NCI-H146 (cell line): ENCODE measurements at places on chromosomes 2 and 18.

- DNase-seq: no peak
Measured at GRCh38 chr18:40437517-40437916, 1517.5 kb upstream of the PIK3C3 start.

GRCh38 chr2:19652811-19653210 lies 249.0 kb downstream of the TTC32 start:
- no peak for DNase-seq

GRCh38 chr2:166240387-166241313 lies 112.8 kb upstream of the SCN1A start:
- no peak for DNase-seq

- DNase-seq: peak; percentile 55
Measured at GRCh38 chr2:58664523-58665151, 423.5 kb upstream of the FANCL start.

DNA sequence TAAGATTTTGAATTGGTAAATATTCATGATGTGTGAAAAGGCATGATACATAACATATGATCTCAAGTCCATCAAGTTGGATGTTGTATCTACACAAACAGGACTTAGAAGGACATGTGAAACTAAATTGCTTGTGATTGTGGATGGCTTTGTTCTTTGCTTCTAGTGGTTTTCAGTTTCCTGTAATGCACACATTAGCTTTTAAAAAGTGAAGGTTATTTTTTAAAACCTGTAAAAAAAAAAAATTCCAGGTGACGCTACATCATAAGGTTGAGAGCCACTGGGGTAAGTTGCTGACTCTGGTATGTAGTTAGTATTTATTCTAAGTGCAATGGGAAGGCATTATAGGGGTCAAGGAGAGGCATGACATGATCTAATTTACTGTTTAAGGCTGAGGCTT lies 48.4 kb upstream of the TMEM247 start:
- no peak for DNase-seq

DNA sequence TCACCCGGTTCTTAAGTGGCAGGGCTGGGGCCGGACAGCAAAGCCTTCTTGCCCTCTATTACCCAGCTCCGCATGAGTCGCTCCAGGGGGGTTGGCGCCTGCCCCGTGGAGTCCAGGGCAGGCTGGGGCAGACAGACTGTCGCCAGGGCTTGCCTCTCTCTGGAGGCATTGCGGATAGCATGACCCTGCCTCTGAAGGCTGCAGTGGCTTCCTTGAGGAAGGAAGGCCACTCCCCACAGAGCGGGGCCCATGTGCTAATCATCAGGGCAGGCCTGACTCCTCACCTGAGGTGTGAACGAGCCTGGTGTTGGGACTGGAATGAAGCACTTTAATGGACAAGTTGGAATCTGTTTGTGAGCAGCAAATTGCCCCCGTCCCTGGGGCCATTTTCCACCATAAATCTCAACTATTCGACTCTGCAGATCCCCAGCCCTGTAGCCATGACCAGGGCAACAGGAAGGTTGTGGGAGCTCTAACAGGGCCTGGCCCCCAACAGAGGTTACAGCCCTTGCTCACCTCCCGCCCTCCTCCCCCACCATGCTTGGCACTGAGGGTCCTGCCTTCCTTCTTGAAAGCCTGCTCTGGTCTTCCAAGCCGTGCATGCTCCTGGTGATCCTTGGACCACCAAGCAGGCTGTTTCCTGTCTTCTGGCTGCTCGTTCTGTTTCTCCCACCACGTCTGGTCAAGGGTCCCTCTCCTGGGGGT lies 144.9 kb upstream of the HAAO start:
- DNase-seq: no peak

GRCh38 chr2:124382067-124382618 lies 357.1 kb downstream of the CNTNAP5 start:
- no peak for DNase-seq

DNA sequence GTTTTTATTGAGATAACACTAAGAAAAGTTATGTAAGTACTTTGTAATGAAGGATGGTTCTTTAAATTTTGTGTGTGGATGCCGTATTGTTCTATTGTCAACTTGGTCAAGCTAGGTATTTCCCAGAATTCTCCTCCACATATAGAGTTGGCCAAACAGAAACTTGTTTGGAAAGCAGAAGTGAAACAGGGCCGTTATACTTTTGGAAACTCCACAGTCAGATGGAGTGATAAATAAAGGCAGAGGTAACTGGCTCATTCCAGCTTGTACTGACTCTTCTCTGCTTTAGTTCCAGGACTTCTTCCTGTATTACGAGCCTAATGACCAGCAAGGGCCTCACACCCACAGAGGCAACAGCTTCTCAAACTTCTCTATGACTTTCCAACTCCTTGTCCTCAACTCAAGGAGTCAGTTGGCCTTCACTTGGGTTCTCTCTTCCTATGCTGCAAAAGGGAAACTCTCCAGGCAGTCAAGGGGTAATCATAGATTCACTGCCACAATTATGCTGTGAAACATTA lies 16.4 kb upstream of the STARD7 start:
- DNase-seq: no peak

DNA sequence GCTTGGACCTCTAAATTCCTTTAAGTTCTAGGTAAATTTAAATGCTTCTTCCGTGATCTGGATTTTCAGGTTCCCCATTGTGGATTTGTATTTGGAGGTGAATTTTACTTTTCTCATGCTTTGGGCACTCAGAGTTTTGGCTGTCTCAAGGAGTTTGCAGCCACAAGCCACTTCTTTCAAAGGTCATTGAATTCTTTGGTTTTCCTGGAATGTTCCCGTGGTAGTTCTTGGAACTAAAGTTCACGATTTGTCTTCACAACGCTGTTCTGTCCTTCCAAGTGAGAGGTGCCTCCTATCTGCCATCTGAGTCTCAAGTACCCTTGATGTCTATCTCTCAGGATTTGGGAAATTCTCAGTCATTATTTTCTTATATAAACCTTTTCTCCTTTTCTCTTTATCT lies 1438.7 kb upstream of the ZEB2 start:
- no peak for DNase-seq

DNA sequence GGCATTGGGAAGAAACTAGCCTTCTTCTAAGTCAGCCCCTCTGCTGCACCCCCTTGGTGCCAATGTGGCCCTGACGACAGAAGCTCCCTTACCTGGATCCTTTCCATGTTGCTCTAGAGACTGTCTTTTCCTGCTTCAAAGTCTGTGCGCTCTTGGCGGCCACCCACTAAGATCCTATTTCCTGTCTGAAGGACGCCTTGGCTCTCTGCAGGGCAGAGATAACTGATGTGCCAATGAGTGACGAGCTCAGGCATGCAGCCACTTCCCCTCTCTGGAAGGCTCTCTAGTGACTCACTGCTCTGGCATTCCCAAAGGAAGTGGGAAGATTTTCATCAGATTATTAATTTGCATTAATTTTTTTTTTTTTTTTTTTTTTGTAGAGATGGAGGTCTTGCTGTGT lies 273.5 kb downstream of the CDH20 start:
- DNase-seq: no peak

- DNase-seq: no peak
Measured at GRCh38 chr2:152617456-152618192, 99.6 kb downstream of the PRPF40A start.

GRCh38 chr2:219031005-219031738 lies 10.1 kb downstream of the CFAP65 start:
- DNase-seq: no peak

DNA sequence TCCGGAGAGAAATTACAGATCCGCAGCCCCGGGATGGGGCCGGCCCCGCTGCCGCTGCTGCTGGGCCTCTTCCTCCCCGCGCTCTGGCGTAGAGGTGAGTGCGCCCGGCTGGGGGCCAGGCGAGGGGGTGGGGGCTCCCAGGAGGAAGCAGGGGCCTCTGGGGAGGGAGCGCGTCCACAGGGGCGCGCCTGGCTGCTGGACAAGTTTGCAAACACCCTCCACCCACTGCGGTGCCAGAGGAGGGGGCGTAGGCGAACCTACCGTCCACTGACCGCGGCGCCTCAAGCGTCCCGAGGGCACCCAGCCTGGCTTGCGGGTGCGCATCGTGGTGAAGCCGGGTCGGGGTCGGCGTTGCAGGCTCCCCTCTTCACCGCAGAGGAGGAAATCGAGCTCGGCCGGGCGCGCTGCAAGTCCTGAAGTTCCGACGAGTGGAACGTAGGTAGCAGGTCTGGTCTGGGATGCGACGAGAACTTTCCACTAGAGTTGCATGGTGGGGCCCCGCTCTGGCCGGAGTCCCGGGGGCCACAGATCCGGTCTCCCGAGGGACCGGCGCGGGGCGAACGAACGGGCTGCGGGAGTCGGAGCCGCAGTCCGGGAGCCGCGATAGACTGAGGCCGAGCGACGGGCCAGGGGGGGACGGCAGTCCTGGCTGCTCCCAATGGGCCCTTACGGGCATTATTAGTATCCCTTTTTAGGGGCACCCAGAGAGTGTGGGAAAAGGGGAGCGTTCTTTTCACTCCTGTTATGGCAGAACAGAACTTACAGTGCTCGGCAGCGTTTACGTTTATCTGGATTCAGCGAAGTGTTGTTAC lies 502 bp downstream of the MERTK start:
- DNase-seq: peak; percentile 51

DNA sequence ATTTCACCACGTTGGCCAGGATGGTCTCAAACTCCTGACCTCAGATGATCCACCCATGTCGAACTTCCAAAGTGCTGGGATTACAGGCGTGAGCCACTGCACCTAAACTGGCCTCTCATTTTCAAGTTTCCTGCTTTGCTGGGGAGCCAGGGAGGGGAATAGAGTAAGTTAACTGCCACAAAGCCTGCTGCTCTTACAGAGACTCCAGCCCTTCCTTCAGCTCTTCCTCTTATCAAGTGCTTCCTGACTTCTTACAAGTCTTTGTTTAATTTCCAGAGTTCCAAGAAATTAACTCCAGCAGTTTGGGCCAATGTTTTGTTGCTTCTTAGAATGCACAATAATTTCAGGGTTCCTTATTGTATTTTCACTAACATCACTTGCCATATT lies 24.3 kb upstream of the UBE2F start:
- no peak for DNase-seq

- DNase-seq: no peak
Measured at GRCh38 chr18:5527603-5528002, 16.2 kb downstream of the EPB41L3 start.

- DNase-seq: no peak
Measured at GRCh38 chr2:166335284-166335683, 40.5 kb downstream of the SCN9A start.

- no peak for DNase-seq
Measured at GRCh38 chr2:236629961-236630872, 60.6 kb downstream of the ACKR3 start.

DNA sequence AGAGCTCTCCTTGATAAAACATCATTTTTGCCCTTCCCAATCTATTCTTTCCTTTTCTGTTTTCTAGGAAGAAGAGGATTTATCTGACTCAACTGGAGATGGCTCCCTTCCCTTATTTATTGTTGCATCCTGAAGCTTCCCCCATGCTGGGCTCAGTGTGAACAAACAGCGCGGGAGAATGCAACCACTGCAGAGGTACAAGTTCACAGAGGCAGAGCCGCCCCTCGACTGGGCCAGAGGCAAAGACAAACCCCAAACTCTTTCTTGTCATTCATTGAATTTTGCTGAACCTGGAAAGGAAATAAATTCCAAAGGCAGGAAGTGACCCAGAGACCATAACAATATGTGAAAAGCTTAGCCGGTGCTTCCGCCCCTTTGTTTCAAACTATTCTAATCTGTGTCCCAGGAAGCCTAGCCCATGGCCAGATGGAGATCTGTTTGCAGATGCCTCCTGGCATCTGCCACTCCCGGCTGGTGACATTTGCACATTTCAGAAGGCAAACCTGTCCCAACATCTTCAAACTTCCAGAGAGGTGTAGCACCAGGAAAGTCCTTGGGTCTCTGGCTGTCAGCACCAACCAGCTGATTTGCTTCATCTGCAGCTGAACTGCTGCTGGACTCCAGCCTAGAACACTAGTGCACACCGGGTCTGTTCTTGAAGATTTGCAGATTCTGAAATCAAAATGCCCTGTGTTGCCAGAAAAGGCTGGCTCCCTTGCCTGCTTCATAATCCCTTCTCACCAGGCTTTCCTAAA lies 79.4 kb upstream of the MAP4K3 start:
- DNase-seq: peak; percentile 72

GRCh38 chr2:153072813-153073212 lies 354.4 kb downstream of the ARL6IP6 start:
- no peak for DNase-seq

DNA sequence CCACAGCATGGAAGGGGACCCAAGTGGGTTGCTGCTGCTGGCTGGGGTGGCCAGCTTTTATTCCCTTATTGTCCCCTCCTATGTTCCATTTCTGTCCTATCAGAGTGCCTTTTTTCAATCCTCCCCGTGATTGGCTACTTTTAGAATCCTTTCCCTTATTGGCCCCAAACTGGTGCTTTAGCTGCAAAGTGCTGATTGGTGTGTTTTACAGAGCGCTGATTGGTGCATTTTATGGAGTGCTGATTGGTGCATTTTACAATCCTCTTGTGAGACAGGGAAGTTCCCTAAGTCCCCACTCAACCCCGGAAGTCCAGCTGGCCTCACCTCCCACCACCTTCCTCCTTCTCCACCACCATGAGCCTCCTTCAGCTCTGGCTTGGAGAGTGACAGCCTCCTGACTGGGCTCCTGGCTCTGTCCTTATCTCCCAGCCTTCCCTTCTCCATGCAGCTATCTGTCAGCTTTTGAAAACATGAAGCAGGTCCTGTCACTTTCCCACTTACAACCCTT lies 20.7 kb upstream of the PLB1 start:
- DNase-seq: no peak

DNA sequence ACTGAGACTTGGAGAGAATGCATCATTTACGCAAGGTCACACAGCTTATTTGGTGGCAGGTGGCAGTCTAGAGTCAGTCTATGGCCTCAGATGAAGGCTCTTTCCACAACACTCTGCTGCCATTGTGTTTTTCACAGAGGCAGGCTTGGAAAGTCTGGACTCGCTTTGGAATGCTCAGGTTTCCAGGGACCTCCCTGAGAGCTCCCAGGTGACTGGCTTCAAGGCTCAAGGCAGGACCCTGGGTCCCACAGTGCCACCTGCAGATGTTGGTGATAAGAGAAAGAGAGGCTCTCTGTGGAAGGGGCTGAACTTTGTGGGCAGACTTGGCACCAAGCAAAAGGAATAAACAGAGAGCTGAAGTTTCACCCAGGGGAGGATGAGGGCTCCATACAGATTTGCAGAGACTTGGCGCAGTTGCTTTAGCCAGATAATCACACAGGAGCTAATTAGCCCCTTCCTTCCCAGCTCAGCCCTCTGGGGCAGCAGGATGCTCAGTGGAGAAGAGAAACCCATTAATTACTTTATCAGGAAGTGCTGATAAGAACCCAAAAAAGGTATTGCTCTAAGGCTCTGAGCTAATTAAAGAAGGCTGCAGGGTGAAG lies 103.5 kb downstream of the LBH start:
- peak; percentile 37 for DNase-seq

GRCh38 chr2:158600155-158600802 lies 143.5 kb downstream of the PKP4 start:
- DNase-seq: no peak

- no peak for DNase-seq
Measured at GRCh38 chr2:147033044-147033443, 811.8 kb upstream of the ACVR2A start.

- DNase-seq: no peak
Measured at GRCh38 chr18:79062806-79063205, 6.4 kb upstream of the ATP9B start.

GRCh38 chr2:197893403-197894177 lies 89.2 kb downstream of the PLCL1 start:
- DNase-seq: no peak

- DNase-seq: no peak
Measured at GRCh38 chr2:233847248-233847898, 7.0 kb downstream of the HJURP start.
